NK-92 treated with Interleukin-12 subunit alpha and Interleukin-12 subunit beta, amount 100 ng/mL, for 24 hours (cell line): ENCODE measurements at places on chromosomes 16 and 17.

DNA sequence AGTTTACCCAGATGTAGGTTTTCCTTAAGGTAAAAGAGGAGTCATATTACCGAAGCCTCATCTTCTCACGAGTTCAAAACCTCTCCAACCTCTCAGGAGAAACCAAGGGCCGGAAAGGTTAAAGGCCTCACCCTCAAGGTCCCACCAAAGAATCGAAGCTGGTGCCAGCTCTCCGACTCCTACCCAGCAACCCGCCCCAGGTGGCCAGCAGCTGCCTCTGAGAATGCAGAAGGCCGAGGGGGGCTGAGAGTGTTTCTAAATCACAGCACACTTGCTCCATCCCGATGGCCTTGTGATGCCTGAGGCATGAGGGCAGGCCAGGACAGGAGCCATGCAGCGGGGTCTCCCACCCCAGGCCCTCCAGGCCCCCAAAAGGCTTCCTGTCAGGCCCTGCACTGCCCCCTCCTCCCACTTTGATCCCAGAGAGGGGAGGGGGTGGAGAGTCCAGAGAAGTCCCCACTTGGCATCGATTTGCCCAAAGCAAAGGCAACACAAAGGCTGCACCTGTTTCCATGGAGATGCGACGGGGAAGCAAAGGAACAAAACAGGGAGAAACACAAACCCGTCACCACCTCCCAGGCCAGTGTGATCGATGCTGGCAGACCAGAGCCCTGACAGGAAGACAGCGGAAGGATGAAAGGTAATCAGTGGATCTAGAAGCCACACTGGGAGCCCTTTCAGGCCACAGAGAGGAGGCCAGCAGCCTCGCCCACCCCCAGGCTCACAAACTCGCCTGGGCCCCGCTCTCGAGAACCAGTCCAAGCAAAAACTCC, 39.0 kb downstream of the CUEDC1 start:
- no peak for DNase-seq

GRCh38 chr16:9422762-9423513, 331.5 kb downstream of the HAPSTR1 start:
- DNase-seq, result no peak

DNA sequence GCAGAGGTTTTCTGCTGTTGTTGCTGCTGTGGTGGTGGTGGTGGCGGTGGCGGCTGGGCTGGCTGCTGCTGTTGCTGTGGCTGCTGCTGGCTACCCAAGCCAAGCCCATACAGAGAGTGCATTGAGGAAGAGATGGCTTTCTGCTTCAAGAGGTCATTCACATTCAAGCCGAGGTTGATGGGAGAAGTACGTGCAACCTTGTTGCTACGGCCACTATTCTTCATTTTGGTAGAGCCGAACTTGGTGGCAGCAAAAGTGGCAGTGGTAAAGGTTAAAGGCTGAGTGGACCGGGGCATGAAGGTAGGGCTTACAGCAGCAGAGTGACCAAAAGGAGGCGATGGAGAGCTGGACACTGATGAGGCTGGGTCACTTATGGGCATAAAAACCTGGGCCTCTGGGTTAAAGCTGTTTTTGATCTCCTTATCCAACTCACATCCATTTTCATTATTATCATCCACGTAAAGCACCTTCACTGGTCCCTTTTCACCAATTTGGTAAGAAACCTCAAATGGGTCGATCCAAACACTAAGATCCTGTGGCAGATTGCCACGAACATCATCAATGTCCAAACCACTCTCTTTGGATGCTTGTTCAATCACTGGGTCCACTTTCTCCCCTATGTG, 2.8 kb downstream of the TOB1 start:
- peak; percentile 10 for DNase-seq

DNA sequence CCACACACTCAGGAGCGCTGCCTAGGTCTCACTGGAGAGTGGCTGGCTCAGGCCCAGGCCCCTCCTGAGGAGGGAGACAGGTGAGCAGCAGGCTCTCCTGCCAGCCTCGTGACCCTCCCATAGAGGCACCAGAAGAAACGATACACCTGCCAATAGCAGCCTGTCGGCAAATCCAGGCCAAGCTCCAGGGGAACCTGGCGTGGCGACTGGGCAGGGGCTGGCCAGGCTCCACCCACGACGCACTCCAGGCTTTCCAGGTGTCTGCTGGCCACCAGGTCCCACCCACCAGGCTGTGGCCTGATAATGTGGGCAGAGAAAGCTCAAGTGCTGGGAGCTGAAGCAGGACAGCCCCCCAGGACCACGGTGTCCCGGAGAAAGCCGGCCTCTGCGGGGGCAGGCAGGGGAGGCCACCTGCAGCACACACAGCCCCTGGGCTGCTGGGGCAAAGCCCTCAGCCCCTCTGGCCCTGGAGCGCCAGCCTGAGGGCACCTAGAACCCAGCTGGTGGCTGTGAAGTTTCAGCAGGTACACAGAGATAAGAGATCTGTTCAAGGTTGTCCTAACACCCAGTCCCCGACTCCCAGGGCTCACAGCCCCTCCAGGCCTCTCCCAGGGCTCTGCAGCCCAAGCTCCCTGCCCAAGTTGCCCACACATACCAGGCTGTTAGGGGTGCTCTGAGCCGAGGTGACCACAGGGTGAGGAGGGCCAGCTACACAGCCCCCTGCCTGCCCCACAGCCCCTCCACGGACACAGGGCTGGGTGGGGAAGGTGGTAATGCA, 2.4 kb downstream of the PGAP6 start:
- no peak for DNase-seq

- DNase-seq, result no peak
These were observed 13.8 kb downstream of the ENGASE start for GRCh38 chr17:79088247-79088996.

DNA sequence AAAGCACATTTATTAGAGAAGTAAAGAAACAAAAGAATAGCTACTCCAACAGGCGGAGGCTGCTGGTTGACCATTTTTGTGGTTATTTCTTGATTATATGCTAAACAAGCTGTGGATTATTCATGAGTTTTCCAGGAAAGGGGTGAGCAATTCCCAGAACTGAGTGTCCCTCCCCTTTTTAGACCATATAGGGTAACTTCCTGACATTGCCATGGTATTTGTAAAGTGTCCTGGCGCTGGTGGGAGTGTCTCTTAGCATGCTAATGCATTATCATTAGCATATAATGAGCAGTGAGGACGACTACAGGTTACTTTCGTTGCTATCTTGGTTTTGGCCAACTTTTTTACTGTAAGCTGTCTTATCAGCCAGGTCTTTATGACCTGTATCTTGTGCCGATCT, 12.2 kb upstream of the HS3ST4 start:
- DNase-seq, result no peak

- DNase-seq, result no peak
These were observed 56.4 kb upstream of the NLRP1 start for GRCh38 chr17:5640726-5641125.

- no peak for DNase-seq
These were observed 107.6 kb upstream of the HLF start for GRCh38 chr17:55157165-55157564.

DNA sequence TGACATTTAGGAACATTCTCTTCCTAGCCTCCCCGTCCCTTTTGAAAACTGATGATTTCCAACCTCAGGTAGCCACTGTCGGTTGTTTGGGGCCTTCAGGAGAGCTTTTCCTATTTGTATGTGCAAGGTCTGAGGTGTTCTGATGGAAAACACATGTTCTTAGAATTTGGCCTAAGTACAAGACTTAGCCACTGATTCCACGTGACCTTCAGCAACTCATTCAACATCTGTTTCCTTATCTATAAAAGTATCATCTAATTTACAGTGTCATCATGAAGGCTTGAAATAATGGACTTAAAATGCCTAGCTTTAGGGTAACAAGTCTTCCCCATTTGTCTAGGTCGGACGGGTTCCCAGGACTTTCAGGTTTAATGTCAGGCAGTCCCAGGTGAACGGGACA, 259.3 kb downstream of the SOX9 start:
- DNase-seq, result no peak

DNA sequence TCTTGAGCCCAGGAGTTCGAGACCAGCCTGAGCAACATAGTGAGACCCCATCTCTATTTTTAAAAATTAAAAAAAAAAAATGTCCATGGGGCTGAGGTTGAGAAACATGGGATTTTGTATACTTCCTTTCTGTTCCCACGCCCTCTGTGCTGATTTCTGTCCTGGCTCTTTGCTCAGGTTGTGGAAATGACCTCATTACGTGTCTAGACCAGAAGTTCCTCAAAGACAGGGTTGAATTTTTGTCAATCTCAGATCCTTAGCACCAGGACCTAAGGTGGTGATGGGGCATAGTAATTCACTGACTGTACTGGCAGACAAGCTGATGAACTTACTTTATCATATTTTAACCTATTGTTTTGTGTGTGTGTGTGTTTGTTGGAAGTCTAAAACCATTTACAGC, 11.2 kb upstream of the HNF1B start:
- DNase-seq, result no peak

- no peak for DNase-seq
These were observed 53.0 kb downstream of the RPA1 start for GRCh38 chr17:1882836-1883235.

DNA sequence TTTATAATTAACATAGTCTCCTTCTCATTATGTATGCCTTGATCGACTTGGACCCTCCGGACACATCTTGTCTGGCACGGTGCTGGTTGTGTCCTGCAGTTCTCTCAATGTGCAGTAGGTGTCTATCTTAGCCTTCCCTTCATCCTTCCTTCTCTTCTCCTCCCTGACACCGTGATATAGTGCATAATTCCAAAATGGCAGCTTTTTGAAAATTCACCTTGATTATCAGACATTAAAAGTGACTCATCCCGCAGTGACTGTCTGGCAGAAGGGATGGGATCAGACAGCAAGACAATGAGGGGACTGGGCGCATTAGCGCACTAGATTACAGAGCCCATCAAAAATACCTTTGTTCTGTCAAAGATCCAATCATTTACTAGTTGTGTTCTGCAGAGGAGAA, 70.0 kb upstream of the PMFBP1 start:
- no peak for DNase-seq

DNA sequence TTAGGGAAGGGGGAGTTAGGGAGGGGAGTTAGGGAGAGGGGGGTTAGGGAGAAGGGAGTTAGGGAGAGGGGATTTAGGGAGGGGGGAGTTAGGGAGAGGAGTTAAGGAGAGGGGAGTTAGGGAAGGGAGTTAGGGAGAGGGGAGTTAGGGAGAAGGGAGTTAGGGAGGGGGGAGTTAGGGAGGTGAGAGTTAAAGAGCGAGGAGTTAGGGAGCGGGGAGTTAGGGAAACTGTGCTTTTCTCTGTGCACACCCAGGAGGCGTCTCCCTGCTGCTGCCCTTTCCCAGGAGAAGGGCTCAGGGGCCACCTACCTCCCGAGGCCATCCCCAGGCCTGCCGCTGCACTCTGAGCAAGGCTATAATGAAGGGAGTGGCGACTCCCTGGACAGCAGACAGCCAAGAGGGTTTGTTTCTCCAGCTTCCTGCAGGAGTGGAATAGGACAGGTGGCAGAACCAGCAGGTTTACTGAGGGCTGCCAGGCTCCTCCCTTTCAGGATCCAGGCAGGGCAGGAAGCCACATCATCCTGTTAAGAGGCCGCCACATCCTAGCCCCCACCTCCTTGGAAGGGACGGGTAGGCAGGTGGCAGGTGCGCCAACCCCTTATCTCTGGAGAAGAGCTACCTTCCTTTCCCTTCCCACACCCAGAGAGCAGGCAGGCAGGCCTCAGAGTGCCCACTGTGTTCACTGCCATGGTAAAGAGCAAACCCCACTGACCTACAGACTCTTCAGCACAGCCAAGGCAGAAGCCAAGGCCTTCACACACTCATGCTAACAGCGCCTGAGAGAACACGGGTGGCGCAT, 4.3 kb downstream of the CANT1 start:
- no peak for DNase-seq

DNA sequence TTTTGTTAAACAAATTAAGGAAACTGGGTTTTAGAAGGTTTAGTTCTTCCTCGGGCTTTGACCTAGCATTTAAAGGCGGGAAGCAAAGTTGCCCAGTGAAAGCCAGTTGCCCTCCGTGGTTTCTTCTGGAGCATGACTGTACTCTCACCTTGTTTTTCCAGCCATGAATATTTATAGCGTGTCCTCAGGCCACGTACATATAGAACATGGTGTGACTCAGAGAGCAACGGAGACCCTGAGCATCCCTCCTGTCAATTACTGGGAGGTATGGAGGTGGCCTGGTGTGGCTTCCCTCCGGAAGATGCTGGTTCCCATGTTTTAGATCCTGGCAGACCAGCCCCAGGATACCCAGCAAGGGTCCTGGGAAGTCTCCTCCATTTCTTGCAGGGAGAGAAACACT, 48.4 kb downstream of the AKAP1 start:
- DNase-seq, result no peak

- no peak for DNase-seq
These were observed 291.6 kb upstream of the TNRC6C start for GRCh38 chr17:77666881-77667395.

- DNase-seq, result no peak
These were observed 743.6 kb downstream of the KCNJ2 start for GRCh38 chr17:70912716-70913485.

- DNase-seq, result no peak
These were observed 45.6 kb upstream of the PIK3R6 start for GRCh38 chr17:8913091-8913490.

DNA sequence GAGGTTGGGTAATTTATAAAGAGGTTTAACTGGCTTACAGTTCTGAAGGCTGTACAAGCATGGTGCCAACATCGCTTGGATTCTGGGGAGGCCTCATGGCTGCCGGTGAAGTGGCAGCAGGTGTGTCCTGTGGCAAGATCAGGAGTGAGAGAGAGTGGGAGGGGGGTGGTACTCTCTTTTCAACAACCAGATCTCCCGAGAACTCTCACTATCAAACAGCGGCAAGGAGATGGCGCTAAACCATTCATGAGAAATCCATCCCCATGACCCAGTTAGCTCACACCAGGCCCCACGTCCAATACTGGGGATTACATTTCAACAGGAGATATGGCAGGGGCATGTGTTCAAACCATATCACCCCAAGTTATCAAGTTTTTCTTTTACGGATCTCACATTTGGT, 44.0 kb upstream of the CBX4 start:
- DNase-seq, result no peak

GRCh38 chr17:50152736-50153135, 2.3 kb upstream of the PPP1R9B start:
- DNase-seq, result no peak

- DNase-seq, result no peak
These were observed 443.8 kb upstream of the EEF2KMT start for GRCh38 chr16:5541356-5541755.

- DNase-seq, result no peak
These were observed 182.0 kb downstream of the SEC14L1 start for GRCh38 chr17:77322514-77323412.

- DNase-seq, result no peak
These were observed 577.8 kb downstream of the WWOX start for GRCh38 chr16:78677181-78677731.
